ENCODE measurements at places on chromosomes 3 and 15. TPM values are rescaled to one million over a fixed set of nuclear protein-coding genes. Genes with fewer than 3 reads are reported as not detected.

Gene ASB14
- total RNA-seq, result not detected

GRCh38 chr3:133568294-133569014 lies 5.0 kb upstream of the CDV3 start:
- peaks cover 2% of the 10 kb centered on the region for H3K27me3 ChIP-seq
- no peaks in the 10 kb centered on the region for H3K36me3 ChIP-seq
- peaks cover 68% of the 10 kb centered on the region for H3K4me1 ChIP-seq
- peak overlapping the region; percentile 69 for H3K4me3 ChIP-seq
- DNase-seq, result peak; percentile 95

Gene LIPC
- not detected for total RNA-seq

Gene CYP1A2
- total RNA-seq, result not detected

GRCh38 chr15:75760704-75761435 lies 48.2 kb upstream of the CSPG4 start:
- H3K27ac ChIP-seq, result no peak overlapping the region
- no peak overlapping the region for H3K4me3 ChIP-seq
- H3K4me1 ChIP-seq, result peaks cover 24% of the 10 kb centered on the region
- H3K36me3 ChIP-seq, result no peaks in the 10 kb centered on the region
- H3K27me3 ChIP-seq, result peaks cover 11% of the 10 kb centered on the region

Gene CA12
- total RNA-seq, result 8.3 TPM

DNA sequence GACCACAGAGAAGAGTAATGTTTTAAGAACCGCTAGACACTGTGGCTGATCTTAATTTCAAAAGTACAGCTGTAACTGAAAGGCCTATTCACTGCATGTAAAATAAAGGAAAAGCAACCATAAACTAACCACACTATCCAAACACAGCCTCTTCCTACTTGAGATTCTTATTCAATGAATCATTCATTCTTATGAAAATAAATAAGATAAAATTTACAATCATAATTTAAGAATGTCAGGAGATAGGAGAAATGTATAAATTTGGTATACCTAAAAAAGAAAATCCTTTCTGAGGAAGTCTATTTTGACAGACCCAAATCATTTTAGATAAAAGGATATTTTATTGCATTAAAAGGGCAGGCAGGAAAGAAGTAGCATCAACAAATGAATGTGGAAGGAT lies 533.5 kb upstream of the ZNF385D start:
- H3K4me1 ChIP-seq, result no peaks in the 10 kb centered on the region
- H3K36me3 ChIP-seq, result no peaks in the 10 kb centered on the region
- DNase-seq, result no peak
- no peak overlapping the region for H3K27ac ChIP-seq

Gene GOLGA6L4
- 1.3 TPM for total RNA-seq

Gene VEPH1
- total RNA-seq, result 32.3 TPM

DNA sequence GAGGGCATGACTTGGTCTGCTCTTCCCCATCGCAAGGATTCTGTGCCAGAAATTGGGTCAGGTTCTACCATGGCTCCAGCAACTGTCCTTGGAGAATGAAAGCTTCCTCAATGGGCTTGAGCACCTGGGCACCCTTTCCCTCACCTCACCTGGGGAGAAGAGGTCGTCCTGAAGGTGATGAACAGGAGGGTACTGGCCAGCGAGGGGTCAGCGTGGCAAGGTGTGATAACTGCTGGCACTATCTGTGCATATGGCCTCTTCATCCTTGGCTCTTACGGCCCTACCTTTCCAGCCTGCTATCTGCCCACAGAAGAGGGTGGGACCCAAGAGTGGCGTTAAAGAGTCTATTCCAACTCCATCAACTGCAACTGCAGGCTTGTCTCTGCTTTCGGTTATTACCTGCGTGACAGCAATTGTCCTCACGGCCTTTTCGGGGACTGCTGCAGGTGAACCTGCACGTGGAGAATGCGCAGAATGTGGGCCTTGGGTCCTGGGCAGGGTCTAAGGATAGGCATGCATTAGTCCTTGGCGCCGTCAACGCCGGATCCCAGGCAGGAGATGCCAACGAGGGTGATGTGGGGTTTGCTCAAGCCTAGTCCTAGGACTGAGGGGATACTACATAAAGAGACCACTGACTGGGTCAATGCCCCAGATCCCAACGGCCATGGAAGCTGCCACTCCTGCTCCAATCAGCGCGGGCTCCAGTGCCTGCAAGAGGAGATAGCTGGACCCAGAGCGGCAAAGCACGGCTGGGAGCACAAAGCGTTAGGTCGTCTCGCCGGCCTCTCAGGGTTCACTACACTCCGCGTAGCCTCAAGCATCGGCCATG lies 625 bp upstream of the RBM15B start:
- peaks cover 50% of the 10 kb centered on the region for H3K36me3 ChIP-seq
- H3K4me1 ChIP-seq, result peaks cover 66% of the 10 kb centered on the region
- H3K27me3 ChIP-seq, result peaks cover 3% of the 10 kb centered on the region
- no peak for DNase-seq
- H3K4me3 ChIP-seq, result peak overlapping the region; percentile 72

Gene ADAMTS17
- not detected for total RNA-seq

DNA sequence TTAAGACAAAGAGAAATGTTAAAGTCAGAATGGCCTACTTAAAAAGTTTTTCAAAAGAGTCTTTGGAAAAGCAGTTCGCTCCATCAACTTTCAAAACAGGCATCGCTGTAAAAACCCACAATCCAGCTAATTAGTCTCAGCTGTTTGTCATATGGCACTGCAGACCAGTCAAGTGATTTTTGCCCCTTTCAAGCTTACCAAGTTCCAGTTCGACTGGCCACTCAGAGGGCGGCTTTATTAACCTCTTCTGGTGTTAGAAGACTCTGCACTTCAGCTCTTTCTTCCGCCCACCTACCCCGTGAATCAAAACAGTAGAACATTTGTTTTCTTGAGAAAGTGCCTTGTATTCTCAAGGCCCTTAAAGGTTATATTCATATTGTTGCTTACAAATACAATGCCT lies 19.3 kb downstream of the RAB27A start:
- no peak for DNase-seq
- peaks cover 20% of the 10 kb centered on the region for H3K4me1 ChIP-seq
- H3K27ac ChIP-seq, result no peak overlapping the region
- H3K27me3 ChIP-seq, result no peaks in the 10 kb centered on the region
- no peaks in the 10 kb centered on the region for H3K36me3 ChIP-seq
- H3K4me3 ChIP-seq, result no peak overlapping the region

Gene C2CD4A
- total RNA-seq, result not detected

- no peak for DNase-seq
- H3K4me1 ChIP-seq, result no peaks in the 10 kb centered on the region
- H3K27ac ChIP-seq, result no peak overlapping the region
- peaks cover 6% of the 10 kb centered on the region for H3K27me3 ChIP-seq
- H3K4me3 ChIP-seq, result no peak overlapping the region
These were observed 22.9 kb upstream of the DCLK3 start for GRCh38 chr3:36786921-36787890.

DNA sequence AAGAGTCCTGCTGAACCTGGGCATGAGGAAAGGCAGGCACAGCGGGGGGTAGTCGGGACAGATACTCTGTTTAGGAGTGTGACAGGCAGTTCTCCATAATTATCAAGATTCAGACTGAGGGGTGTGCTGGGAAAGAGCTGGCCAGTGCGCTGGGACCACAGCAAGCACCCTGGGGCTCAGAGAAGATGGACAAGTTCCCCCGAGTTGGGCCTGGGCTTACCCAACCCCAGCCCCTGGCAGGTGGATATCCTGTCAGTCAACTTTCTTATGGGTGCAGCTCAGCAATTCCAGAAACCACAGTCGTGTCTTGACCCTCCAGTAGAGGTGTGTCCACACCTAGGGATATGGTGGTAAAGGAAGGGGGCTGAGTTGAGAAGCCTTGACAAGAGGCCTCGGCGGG lies 49.2 kb upstream of the PRR20G start:
- H3K36me3 ChIP-seq, result no peaks in the 10 kb centered on the region
- H3K27me3 ChIP-seq, result peaks cover 12% of the 10 kb centered on the region
- no peak overlapping the region for H3K4me3 ChIP-seq
- no peak overlapping the region for H3K27ac ChIP-seq
- DNase-seq, result no peak
- H3K4me1 ChIP-seq, result no peaks in the 10 kb centered on the region

DNA sequence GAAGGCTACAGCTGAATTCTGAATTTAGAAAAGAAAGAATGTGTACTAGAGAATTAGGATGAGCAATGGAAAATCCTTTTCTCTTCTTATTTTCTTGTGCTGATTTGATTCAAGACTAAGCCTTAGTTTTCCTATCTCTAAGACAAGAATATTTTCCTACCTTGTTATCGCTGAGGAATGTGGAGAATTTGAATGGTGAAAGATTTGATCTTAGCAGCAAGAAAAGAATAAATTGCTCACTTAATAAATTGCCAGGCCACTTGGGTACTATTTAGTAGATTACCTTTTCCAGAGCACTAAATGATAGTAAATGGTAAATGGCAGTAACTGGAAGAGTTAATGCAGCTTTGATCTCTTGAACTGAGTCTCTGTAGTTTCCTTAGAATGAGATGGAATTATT lies 145.7 kb upstream of the MEIS2 start:
- H3K27ac ChIP-seq, result no peak overlapping the region
- no peaks in the 10 kb centered on the region for H3K4me1 ChIP-seq
- peaks cover 3% of the 10 kb centered on the region for H3K27me3 ChIP-seq
- no peak for DNase-seq

DNA sequence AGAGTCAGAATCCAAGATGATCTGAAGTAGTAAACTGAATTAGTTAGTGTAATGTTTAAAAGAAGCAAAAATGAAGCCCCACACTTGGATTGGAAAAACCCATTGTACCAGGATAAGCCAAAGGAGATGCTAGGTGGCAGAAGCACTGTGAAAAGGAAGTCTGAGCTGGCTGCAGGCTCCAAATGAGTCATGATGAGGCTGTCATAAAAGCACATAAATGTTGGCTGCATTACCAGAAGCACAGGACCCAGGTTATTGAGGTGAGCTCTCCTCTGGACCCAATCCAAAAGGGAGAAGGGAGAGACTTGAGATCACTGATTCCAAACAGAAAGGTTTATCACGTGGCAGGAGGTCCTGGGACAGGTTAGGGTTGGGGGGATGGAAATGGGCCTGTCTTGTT lies 3.2 kb upstream of the ACAN start:
- no peak overlapping the region for H3K4me3 ChIP-seq
- no peak overlapping the region for H3K27ac ChIP-seq
- no peaks in the 10 kb centered on the region for H3K36me3 ChIP-seq
- peaks cover 49% of the 10 kb centered on the region for H3K27me3 ChIP-seq

- H3K27me3 ChIP-seq, result peaks cover 9% of the 10 kb centered on the region
- H3K4me3 ChIP-seq, result peak overlapping the region; percentile 43
- DNase-seq, result no peak
- H3K36me3 ChIP-seq, result peaks cover 5% of the 10 kb centered on the region
- H3K27ac ChIP-seq, result peak overlapping the region; percentile 55
- H3K4me1 ChIP-seq, result peaks cover 40% of the 10 kb centered on the region
These were observed 75.9 kb upstream of the RNU6-1 start for GRCh38 chr15:67915461-67916374.

- no peaks in the 10 kb centered on the region for H3K36me3 ChIP-seq
- no peak overlapping the region for H3K4me3 ChIP-seq
- no peaks in the 10 kb centered on the region for H3K4me1 ChIP-seq
These were observed 171.5 kb downstream of the NUP210 start for GRCh38 chr3:13248640-13249039.

GRCh38 chr3:53077476-53078220 lies 31.8 kb upstream of the SFMBT1 start:
- DNase-seq, result no peak
- no peak overlapping the region for H3K4me3 ChIP-seq
- peaks cover 4% of the 10 kb centered on the region for H3K27me3 ChIP-seq

Measured in HFFc6 (cell line).